ENCODE measurements at places on chromosomes 6 and 20.

GRCh38 chr6:94859924-94860323 is 717.4 kb upstream of the MANEA start:
- no peak for DNase-seq

GRCh38 chr6:47455533-47456209 is 21.9 kb upstream of the CD2AP start:
- no peak for DNase-seq

- no peak for DNase-seq
Observed at GRCh38 chr20:23200914-23201313, 114.8 kb upstream of the CD93 start.

GRCh38 chr6:121563286-121563685 is 127.8 kb downstream of the GJA1 start:
- DNase-seq = no peak

- DNase-seq = no peak
Observed at GRCh38 chr6:73323323-73323722, 30.8 kb downstream of the DPPA5 start.

DNA sequence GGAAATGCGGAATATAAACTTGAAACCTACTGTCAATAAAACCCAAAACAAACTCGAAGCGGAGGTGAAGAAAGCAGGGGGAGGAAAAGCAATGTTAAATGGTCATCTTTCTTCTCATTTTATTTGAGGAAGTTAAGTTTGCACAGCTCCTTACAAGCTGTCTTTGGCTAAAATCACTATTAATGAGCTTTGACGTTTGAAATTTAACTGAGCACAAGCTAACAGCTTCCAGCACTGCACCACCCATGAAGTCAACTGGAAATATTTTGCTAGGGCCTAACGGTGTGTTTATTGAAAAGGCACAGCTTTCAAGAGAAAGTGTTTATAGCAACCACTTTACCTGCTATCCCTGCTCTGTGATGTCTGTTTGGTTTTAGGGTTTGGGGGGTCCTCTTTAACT is 103.8 kb downstream of the PKHD1 start:
- DNase-seq = no peak

DNA sequence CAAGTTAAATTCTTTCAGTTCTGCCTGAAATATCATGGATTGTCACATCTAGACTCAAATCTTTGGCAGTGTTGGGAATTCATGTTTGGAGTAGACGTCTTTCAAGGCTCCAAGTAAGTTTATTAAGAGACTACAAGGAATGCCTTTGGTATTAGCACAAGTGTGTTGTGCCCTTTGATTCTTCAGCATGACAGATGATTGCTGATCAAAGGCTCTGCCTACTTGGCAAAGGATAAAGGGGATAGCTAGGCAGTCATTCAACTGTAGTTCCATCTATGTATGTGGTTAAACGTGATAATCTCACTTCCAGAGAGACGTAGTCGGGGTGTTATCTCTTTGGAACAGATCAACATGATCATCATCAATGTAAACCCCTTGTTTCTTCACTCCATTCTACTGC is 86.2 kb downstream of the SPTLC3 start:
- no peak for DNase-seq

DNA sequence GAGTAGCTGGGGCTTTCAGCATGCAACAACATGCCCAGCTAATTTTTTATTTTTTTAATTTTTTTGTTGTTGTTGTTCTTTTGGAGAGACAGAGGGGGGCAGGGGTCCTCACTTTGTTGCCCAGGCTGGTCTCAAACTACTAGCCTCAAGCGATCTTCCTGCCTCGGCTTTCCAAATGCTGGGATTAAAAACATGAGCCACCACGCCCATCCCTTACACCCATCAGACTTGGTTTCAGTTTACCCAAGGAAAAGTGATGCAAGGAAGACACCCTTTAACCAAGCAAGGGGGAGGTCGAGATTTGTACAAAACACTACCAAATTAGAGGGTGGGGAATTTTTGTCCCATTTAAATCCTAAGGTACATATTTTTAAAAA is 210.1 kb downstream of the ARHGAP18 start:
- no peak for DNase-seq

DNA sequence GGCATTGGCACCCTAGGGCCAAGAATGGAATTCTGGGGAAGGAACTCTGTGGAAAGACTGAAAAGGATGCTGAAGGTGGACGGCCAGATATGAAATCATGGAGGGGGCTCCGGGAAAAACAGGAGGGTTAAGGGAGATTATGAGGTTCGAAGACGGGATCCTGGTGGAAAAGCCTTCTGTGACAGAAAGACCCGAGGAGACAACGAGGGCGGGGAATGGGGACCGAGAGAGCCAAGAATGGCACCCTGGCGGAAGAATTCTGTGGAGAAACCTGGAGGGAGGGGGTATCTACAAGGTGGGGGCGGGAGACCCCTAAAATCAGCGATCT is 426 bp downstream of the TRMT6 start:
- DNase-seq = no peak

DNA sequence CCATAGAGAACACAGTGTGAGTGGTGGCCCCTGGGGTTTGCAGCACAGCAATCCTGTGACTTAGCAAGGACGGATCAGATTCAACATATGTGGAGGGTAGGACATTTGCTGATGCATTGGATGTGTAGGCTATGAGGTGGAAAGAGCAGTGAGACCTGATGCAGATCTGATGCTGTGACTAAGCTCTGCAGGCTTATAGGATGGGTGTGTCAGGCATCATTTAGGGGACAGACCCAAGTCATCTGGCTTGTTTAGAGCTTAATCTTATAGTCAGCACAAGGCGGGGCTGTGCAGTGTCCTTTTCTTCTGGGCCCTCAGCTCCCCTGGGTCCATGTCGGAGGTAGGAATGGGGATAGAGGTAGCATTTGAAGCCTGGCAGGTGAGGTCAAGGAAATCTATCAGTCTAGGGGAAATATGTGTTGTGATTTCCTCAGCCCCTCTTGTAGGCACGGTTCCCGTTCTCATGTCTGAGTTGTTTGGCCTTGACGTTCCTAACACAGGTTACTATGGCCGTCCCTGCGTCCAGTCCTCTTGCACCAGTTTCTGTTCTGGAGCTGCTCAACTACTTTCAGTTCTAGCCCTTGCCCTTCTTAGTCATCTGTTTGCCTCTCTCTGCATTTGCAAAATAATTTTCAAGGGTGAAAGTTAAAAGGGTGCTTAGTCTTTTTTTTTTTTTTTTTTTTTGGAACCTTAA is 15.6 kb upstream of the MAPRE1 start:
- no peak for DNase-seq

GRCh38 chr20:7708112-7708511 is 232.1 kb downstream of the HAO1 start:
- no peak for DNase-seq

DNA sequence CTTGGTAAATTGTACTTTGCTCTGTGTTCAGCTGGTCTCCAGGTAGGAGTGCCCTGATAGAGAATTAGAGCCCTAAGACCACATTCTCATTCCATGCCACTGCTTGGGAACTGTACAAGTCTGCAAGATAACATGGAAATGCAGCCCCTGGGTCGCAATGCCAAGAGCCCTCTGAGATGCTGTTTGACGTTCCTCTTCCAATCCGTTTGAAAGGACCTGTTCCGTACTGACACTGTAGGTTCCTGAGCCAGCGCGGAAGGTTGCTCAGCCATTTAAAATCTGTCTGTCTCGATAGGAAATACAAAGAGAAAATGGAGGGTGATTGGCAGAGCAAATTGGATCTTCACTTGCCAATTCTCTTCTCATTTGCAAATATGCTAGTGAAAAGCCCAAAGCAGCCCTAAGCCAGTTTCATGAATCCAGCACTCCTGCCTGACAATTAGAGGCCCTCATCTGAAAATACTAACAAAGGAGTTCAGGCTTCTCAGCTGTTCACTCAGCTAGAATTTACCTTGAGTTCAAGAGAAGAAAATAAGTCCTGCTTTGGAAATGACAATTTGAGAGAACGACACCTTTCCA is 100.6 kb upstream of the AFDN start:
- DNase-seq = no peak

DNA sequence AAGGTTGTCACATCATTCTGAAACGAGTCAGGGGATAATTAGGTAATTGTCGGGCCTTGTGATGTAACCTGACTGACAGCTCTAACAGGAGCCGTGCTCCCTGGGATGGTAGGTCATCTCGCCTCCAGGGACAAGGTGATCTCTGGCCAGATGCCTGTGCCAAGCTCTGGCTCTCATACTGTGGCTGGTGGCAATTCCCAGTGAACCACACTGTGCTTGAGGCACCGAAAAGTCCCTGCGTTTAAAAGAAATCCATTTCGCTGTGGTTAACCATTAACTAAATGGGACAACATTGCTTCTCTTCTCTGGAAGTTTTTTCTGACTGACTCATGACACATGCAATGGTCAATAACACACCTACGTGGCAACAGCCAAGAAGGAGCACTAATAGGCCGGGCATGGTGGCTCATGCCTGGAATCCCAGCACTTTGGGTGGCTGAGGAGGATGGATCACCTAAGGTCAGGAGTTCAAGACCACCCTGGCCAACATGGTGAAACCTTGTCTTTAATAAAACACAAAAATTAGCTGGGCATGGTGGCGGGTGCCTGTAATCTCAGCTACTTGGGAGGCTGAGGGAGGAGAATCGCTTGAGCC is 669.2 kb downstream of the PRKN start:
- DNase-seq = no peak

DNA sequence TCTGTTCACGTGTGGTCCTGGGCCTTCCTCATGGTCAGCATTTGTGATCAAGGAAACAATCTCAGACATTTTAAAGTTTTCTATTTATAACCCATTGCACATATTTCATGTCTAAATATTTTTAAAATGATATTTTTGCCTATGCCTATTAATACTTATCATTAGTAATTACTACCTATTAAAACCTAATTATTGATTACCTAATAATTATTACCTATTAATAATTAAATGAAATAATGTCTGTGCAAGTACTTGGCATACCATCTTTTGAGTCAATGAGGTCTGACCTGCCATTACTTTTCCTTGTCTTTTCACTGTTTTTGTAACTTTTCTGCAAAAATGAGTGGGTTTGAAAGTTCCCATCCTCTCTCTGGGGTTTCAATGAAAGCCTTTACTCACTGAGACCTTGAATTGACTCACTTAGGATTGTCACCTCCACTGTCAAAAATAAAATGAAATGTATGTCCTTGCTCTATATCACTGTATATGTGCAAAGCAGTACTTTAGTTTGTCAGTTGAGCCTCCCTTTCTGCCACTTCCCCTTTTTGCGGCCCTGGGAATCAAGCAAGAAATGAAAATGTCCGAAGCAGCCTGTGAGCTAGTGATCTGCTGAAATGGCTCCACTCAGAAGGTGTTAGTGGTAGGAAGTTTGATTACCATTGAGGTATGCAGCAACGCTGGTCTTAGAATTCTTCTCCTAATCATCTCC is 87.8 kb downstream of the L3MBTL3 start:
- DNase-seq = no peak

DNA sequence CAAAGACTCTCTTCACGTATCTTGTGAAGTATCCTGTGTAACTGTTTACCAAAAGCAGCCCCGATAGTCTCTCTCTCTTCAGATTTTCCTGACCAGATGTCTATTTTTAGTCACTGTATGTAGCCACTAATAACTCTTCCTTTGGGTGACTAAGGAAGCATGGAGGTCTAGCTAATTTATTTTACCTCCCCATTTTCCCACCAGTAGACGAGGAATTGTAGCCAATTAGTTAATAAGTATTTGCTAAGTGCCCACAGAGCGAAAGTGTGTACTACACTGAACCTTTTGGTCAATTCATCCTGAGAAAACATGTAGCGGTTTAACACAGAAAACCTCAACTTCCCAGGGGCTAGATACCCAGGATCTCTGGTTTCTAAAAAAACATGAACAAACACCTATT is 180.6 kb downstream of the TBX18 start:
- DNase-seq = no peak

- DNase-seq = peak; percentile 31
Observed at GRCh38 chr6:124795643-124796463, 166.4 kb upstream of the RNF217 start.

- no peak for DNase-seq
Observed at GRCh38 chr6:137246791-137247202, 27.6 kb upstream of the IFNGR1 start.

DNA sequence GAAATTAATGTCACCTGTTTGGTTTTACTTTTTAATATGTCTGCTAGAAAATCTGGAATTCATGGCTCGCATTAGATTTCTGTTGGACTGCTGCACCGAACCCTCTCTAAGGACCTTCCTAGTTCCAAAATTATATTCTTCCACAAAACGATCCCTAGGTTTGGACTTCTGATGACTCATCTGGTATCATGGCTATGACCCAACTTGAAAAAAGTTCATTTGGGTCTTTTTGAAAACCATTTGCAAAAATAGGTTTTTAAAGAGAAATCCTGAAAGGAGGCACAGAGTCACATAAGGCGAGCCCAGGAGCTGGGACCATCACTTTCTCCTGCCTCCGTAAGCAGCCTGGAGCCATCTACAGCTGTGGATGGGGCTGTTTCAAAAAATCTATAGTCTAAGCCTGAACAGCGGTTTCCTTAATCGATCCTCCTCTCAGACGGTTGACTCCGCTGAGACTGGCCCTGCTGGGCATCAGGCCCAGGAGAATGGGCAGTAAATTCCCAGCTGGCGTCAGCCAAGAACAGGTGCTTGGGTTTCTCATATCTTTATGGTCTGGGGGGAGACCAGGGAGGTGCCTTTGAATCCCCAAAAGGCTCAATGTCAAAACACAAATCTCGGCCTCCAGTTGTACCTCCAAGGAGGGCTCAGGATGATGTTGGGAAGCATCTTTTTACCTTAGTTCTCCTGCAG is 44.6 kb downstream of the SLC24A3 start:
- DNase-seq = peak; percentile 28

GRCh38 chr20:50578778-50579165 is 68.6 kb downstream of the PTPN1 start:
- DNase-seq = no peak

GRCh38 chr6:40674170-40674569 is 87.0 kb upstream of the LRFN2 start:
- no peak for DNase-seq

DNA sequence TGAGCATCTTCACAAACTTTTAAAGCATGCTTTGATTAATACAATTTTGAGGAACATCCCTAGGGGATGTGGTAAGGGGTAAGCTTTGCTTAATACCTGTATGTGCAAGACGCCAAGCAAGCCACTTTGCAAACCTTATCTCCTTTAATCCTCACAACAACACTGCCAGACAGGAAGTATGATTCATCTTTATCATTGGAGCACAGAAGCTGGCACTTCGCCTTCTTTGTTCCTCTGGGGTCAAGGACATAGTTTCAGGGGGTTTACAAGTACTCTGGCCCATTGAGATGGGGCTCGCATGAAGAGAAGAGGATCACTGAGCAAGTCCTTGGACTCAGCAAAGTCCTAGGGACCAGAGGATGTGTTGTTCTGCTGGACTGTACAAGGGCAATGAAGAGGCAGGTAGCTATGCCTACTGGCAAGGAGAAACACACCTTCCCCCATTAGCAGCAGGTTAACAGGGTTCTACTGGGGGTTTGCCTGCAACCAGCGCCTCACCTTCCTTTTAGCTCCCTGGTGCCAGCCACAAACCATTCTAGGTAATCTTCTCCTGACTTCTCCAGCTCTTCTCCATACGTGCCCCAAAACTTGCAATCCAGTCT is 8.8 kb downstream of the TMEM244 start:
- no peak for DNase-seq

- no peak for DNase-seq
Observed at GRCh38 chr20:51750037-51750769, 18.0 kb downstream of the ATP9A start.

GRCh38 chr20:35454881-35455609 is at the start of gene CEP250:
Gene CEP250 (plus strand): TSS chr20:35455598. CDS start chr20:35462368, 6,770 bp downstream.
- DNase-seq = peak; percentile 95
